ENCODE measurements at places on chromosomes 3 and 15.

GRCh38 chr15:29319823-29320222 is 50.2 kb upstream of the NSMCE3 start:
- DNase-seq: no peak

- DNase-seq: no peak
Measured at GRCh38 chr3:193730976-193731375, 138.0 kb downstream of the OPA1 start.

DNA sequence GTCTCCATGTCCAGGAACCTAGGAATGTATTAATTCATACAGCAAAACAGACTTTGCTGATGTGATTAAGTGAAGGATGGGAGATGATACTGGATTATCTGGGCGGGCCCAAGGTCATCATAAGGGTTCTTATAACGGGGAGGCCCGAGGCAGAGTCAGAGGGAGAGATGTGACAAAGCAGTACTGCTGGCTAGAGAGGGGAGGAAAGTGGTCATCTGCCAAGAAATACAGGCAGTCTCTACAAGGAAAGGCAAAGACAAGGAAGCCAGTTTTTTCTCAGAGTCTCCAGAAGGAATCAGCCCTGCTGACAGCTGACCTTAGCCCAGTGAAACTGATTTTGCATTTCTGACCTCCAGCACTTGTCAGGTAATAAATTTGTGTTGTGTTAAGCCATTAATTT is 66.2 kb upstream of the CORO2B start:
- DNase-seq: no peak

DNA sequence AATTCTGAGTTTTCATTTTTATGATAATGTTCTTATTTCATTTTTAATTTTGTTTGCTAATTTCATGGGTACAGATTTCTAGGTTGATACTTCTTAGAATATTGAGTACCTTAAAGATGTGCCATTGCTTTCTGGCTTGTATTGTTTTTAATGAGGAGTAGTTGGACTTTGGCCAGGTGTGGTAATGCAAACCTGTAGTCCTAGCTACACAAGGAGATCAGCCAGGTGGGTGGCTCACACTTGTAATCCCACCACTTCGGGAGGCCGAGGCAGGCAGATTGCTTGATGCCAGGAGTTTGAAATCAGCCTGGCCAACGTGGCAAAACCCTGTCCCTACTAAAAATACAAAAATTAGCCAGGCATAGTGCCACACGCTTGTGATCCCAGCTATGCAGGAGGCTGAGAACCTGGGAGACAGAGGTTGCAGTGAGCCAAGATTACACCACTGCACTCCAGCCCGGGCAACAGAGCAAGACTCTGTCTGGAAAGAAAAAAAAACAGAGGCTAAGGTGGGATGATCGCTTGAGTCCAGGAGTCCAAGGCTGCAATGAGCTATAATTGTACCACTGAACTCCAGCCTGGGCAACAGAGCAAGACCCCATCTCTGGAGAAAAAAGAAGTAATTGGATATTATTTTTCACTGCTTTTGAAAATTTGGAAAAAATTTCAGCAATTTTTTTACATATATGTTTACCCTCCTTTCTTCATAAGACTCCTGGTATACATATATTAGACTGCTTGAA is 198.0 kb downstream of the ALCAM start:
- DNase-seq: no peak

- no peak for DNase-seq
Measured at GRCh38 chr3:25789209-25789595, 688 bp upstream of the OXSM start.

GRCh38 chr15:67831363-67831762 is 6.1 kb downstream of the SKOR1 start:
- no peak for DNase-seq

- no peak for DNase-seq
Measured at GRCh38 chr3:160478338-160478737, 28.8 kb upstream of the TRIM59 start.

GRCh38 chr3:172905451-172905850 is 154.9 kb downstream of the ECT2 start:
- no peak for DNase-seq

- DNase-seq: no peak
Measured at GRCh38 chr3:55823001-55823400, 335.9 kb upstream of the WNT5A start.

DNA sequence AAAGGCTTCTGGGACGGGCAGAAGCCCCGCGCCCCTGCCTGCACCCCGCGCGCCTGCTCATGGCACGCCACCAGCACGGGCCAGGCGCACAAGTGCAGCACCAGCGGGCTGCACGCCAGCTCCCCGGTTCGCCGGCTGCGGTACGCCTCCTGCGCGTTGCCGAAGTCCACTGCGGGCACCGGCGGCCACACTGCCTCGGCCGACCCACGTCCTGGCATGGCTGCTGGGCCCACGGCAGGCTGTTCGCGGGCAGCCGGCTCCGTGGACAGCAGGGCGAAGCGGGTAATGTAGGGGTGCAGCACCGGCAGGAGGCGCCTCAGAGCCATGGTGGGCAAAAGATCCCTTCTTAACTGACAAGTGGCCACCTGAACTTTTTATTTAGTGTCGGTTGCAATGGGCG is 34.8 kb downstream of the MCCC1 start:
- no peak for DNase-seq

- DNase-seq: no peak
Measured at GRCh38 chr3:73236867-73237266, 175.4 kb downstream of the EBLN2 start.

DNA sequence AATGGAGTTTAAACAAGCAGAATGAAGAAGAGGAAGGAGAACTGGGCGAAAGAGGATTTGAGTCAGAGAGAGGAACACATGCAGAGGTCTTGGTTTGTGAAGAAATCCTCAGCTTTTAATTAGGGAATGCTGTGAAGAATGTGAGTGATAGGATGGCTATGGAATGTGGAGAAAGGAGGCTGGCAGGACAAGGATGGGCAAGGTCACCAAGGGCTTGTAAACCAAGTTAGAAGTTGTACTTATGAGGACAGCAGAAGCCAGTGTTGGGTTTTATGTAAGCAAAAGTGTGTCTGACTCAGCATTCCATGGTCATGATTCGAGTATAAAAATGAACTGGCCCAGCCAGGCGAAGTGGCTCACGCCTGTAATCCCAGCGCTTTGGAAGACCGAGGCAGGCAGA is 60.0 kb upstream of the IL12A start:
- DNase-seq: no peak

- DNase-seq: no peak
Measured at GRCh38 chr3:186551387-186551786, 7.2 kb upstream of the CRYGS start.

- no peak for DNase-seq
Measured at GRCh38 chr3:126827121-126827520, 123.1 kb downstream of the CHCHD6 start.

- DNase-seq: no peak
Measured at GRCh38 chr15:63155486-63155885, 1.8 kb downstream of the RPS27L start.

GRCh38 chr3:63951492-63952247 is 39.5 kb upstream of the SCAANT1 start:
- DNase-seq: no peak

GRCh38 chr15:29048011-29048410 is 162.2 kb downstream of the APBA2 start:
- no peak for DNase-seq

- no peak for DNase-seq
Measured at GRCh38 chr3:157111518-157111917, 48.4 kb downstream of the CCNL1 start.

- DNase-seq: no peak
Measured at GRCh38 chr3:29099296-29099695, 181.6 kb upstream of the RBMS3 start.

- DNase-seq: no peak
Measured at GRCh38 chr3:143396790-143397189, 277.2 kb downstream of the CHST2 start.

GRCh38 chr3:115790759-115791158 is 167.4 kb downstream of the GAP43 start:
- no peak for DNase-seq

GRCh38 chr3:34183611-34184340 is 385.3 kb downstream of the PDCD6IP start:
- peak; percentile 73 for DNase-seq
